ENCODE measurements at places on chromosomes 6 and 20.

- no peak for DNase-seq
These were observed 13.3 kb upstream of the KCNK15 start for GRCh38 chr20:44732327-44732726.

DNA sequence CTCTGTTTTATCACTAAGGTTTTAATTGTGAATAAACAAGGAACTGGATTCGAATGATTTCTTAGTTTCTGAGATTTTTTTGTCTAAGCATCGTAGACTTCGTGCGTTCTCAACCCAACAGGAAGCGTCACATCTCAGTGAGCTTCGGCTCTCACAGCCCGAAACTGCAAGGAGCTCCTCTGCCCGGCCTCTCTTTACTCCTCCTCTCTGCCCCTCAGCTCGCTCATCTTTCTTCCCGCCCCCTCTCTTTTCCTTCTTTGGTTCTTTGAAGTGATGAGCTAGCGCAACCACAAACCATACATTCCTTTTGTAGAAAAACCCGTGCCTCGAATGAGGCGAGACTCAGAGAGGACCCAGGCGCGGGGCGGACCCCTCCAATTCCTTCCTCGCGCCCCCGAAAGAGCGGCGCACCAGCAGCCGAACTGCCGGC lies 480 bp upstream of the NT5E start:
- DNase-seq: peak; percentile 49

GRCh38 chr6:81713205-81713604 lies 39.3 kb downstream of the TENT5A start:
- no peak for DNase-seq

DNA sequence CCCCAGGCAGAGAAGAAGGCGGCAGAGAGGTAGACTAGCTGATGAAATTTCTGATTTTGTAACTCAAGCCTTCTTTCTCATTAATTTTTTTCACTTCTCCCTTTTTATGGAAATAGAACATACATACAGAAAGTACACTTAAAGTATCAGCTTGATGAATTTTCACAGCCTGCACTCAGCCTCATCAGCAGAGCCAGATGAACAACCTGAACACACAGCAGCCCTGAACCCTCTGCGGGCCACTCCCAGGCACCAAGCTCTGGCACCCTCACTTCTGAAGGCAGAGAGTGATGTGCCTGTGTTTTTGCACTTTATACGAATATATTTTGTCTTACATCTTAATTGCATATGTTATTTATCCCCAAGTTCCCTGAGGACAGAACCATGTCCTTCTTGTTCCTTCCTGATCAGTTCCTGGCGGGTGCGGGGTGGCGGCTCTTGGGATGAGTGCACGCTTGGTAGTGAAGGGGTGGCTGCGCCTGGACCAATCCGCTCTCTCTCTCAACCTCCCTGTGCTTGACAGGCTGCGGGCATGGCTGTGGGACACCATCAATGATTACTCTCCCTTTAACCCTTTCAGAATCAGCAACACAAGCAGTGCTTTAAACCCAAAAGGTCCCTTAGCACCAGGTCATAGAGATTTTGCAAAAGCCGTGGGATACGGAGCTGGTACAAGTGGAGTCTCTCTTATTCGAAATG lies 34.8 kb upstream of the AFDN start:
- DNase-seq: no peak

GRCh38 chr20:1467355-1468116 lies 887 bp upstream of the NSFL1C start:
- no peak for DNase-seq

- no peak for DNase-seq
These were observed 26.4 kb upstream of the SIRPA start for GRCh38 chr20:1868856-1869255.

DNA sequence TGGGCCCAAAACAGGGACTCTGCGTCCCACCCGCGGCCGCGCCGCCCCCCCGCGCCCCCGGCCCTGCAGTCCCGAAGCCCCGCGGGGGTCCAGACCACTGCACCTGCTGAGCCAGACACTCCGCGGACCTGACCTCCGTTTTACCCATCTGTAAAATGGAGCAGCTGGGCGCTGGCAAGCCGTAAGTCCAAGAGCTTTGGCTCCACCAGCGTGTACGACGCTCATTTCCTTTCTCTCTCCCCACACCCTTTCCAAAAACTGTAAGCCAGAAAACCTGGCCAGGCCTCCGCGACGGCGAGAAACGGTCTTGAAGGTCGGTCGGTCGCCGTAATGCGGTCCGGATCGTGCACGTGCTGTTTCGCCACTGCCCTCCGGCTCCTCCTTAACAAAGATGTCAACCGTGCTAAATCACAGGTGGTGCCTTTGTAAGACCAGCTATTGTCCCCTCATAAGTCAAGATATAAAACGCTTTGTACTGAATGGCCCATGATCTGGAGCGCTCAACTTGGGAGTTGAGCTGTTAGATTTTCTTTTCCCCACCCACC lies 7.8 kb upstream of the NR2E1 start:
- no peak for DNase-seq

- DNase-seq: no peak
These were observed 12.9 kb upstream of the OCSTAMP start for GRCh38 chr20:46563170-46563859.

DNA sequence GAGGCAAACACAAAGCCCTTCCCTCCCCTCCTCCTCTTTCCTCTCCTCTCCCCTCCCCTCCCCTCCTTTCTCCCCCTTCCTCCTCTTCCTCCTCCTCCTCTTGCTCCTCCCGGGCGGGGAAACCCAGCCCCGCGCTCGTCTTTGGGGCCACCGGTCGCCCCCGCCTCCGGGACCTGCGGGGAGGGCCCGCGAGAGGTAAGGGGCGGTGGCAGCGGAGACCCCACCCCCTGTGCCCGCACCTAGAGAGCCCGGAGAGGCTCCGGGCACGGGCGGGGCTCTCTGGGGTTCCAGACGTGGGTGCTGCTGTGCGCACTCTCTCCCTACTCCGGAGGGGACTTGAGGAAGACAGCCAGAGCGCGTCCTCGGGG lies at the start of gene RIN2:
RIN2 (plus strand) TSS at position 126 of the 368 bp plus-strand sequence. CDS start 131,344 bp downstream, outside the sequence.
- DNase-seq: no peak

DNA sequence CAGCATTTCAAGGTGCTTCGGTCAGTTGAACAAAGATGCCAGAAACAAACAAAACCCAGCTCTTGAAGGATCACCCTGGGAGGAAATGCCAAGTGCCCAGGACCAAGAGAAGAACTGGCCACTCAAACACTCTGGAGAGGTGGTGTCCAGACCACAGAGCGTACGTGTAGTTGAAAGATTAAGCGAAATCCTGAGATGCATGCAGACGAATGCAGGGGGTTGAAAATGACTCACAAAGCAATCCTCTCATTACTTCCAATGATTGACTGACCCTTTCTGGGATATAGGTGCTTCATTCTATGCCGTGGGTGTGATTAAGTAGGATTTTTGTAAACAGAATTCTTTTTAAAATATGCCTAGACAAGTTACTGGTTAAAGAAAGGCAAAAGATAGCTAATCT lies 71.5 kb upstream of the ATXN1 start:
- no peak for DNase-seq

DNA sequence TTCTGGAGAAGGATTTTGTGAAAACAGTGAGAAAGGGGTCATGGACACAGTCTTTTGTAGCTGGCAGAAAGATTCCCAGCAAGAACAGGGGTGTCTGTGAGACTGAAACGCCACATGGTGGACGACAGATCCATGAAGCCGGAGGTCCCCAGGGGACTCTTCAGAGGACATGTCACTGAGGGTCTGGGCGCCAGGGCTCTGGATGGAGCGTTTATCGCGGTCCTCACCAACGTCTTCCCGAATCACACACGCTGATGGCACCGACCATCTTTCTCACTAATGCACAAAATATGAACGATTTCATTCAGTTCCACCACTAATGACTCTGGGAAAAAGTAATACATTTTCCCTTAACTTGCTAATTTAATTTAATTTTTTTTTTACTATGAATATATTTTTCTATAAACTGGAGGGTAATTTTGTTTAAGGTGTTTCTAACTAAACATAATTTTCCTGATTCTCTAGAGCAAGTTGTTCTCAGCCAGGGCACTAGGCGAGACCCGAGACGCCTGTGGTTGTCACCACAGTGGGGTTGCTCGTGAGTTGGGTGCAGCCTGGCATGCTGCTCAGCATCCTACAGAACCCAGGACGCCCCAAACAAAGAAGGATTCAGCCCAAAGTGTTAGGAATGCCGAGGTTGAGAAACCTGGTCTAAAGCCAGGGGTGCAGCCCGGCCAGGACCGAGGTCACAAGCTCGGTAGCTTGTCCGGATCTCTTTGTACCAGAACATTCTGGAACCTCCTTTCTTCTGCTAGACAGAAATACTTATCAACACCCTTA lies 306.2 kb downstream of the TAF4 start:
- DNase-seq: no peak

- DNase-seq: no peak
These were observed 111.3 kb upstream of the PRSS16 start for GRCh38 chr6:27136077-27136644.

DNA sequence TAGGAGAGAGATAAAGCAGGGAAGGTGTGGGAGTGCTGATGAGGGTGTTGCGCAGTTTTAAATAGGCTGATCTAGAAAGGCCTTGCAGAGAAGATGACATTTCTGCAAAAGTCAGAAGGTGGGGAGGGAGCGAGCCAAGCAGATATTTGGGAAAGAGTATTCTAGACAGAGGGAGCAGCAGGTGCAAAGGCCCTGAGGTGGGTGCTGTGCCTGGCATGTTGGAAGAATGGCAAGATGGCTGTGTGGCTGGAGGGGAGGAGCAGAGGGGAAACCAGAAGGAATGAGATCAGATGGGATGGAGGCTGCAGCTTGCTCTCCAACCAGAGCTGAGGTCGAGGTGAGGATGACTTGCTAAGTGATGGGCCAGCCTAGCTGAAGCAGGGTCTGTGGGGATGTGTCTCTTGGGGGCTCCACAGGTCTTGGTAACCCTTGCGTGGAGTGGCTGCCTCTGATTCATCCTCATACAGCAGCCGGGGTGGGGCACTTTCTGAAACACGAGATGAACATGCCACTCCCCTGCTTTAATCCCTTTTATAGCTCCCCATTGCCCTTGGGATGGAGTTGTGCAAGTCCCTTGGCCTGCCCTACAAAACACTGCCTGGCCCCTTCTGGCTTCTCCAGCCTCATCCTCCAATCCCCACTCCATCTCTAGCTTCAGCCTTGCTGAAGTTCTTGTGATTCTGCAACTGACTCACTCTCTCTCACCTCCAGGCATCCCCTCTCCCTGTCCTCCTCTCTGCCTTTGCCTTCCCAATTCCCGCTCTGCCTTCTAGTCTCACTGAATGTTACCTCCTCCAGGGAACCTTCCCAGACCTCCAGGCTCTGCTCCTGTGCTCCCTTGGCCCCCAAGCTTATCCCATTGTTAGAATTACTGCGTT lies 94.1 kb downstream of the CDH22 start:
- DNase-seq: no peak

GRCh38 chr6:44221961-44222335 lies 1.4 kb upstream of the SLC29A1 start:
- DNase-seq: no peak

DNA sequence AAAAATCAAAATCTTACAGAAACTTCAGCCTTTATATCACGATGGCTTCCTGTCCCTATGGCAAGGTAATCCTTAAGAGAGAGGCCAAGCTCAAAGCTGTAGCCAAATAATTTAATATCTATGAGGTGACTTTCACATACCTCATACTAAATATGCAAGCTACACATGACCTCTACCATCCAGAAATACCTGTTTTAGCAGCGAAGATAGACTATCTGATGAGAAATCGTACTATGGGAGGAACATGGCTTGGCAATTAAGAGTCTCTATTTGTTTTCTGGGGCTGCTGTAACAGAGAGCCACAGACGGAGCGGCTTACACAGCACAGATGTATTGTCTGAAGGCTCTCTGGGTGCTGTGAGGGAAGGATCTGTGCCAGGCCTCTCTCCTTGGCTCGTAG lies 31.0 kb upstream of the SALL4 start:
- no peak for DNase-seq

GRCh38 chr6:18276610-18277236 lies 12.4 kb upstream of the DEK start:
- no peak for DNase-seq

DNA sequence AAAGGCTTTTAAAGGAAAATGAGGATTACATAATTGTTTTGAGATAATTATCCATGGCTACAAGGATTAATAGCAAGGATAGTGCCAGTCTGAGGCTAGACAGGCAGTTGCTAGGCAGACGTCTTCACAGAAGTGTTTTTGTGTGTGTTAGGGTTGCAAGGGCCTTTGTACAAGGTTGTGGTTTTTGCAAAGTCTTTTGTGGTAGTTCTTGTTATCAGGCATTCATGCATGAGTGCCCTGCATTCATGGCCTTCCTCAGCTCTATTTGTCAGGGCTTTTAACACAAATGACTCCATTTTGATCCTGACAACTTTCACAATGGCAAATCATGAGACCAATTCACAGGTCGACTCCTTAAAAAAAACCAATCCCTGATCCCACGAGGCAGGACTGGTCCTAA lies 68.1 kb upstream of the TXNDC5 start:
- no peak for DNase-seq

DNA sequence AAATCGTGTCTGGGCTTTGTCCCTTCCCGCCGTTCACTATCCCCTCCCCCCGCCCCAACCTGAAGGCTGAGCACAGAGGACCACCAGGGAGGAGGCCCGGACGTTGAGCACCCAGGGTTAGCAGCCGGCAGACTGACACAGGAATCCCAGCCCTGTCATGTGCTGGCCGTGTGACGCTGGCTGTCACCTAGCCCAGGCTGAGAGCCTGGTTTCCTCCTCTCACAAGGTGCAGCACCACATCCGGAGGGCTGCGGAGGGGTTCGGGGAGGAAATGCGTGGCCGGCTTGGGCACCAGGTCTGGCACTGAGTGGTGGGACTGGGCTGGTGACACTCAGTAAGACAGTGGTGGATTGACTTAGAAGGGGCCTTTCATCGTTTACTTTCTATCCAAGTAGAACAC lies 4.6 kb upstream of the LSM14B start:
- peak; percentile 58 for DNase-seq

GRCh38 chr6:39917329-39917728 lies 16.9 kb downstream of the MOCS1 start:
- no peak for DNase-seq

GRCh38 chr6:14876778-14877613 lies 368.9 kb upstream of the JARID2 start:
- DNase-seq: peak; percentile 48

DNA sequence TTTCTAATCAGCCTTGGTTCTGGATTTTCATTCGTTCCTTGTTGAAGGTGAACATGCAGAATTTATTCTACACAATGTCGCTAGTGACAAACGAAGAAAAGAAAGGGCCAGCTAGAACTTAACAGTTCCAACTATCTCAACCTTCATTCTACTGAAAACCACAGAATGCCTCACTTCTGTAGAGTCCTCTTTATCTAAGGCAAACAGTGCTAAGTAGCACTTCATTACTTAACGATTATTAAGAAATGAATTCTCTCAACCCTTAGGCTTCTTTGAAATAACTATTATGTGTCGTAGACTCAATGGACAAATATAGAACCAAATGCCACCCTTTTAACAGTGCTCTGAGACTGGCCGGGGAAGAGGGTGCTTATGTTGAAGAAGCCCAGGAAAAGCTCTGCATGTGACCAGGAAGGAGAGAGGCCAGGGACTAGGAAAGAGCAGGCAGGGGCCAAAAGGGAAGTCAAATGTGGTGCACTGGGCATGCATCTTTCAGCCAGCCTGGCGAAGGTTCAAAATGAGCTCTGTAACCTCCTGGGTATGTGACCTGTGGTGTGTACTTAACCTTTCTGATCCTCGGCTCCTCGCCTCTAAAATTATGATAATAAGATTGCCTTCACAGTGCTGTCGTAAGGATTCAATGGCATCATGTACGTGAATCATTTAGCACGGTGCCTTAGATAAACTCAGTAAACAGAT lies 55.4 kb upstream of the BMP2 start:
- DNase-seq: no peak

- DNase-seq: no peak
These were observed 97.3 kb upstream of the NHSL1 start for GRCh38 chr6:138596591-138596990.

Measured in activated T-helper 1 cell treated with anti-CD3 and anti-CD28 coated beads, Interleukin-12 subunit alpha, Interleukin-12 subunit beta, Interleukin-2, Interleukin-4 antibody, amounts not matched to agents 30 ng/mL and 10 ng/mL and 1 ng/mL, durations not matched to agents 14 hours and 24 hours and 36 hours (primary cell).